Adrenal gland (tissue), 19 donors: ENCODE measurements at places on chromosomes 12 and 14. TPM values are rescaled to one million over a fixed set of nuclear protein-coding genes. Genes with fewer than 3 reads are reported as not detected.

BATF gene
- 4.6 TPM for total RNA-seq

DNA sequence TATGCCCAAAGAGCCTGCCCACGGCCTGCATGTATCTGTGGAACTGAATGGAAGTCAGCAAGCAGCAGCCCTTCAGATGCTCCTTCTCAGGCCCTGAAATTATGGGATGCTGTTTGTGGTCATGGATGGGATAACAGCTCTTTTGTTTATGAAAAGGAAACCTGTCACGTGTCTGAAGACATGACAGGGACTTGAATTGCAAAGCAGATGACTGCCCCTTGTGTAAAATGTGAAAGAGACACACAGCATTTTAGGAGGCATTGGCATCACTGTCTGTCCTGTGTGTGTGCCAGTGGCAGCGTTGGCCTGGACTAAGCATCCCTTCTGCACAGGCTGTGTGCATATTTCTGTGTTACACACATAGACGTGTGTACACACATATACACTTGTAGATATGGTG, 192.1 kb downstream of the VRK1 start:
- no peak overlapping the region for H3K4me3 ChIP-seq
- no peaks in the 10 kb centered on the region for H3K27me3 ChIP-seq
- DNase-seq = no peak
- no peaks in the 10 kb centered on the region for H3K4me1 ChIP-seq
- no peaks in the 10 kb centered on the region for H3K36me3 ChIP-seq

DNA sequence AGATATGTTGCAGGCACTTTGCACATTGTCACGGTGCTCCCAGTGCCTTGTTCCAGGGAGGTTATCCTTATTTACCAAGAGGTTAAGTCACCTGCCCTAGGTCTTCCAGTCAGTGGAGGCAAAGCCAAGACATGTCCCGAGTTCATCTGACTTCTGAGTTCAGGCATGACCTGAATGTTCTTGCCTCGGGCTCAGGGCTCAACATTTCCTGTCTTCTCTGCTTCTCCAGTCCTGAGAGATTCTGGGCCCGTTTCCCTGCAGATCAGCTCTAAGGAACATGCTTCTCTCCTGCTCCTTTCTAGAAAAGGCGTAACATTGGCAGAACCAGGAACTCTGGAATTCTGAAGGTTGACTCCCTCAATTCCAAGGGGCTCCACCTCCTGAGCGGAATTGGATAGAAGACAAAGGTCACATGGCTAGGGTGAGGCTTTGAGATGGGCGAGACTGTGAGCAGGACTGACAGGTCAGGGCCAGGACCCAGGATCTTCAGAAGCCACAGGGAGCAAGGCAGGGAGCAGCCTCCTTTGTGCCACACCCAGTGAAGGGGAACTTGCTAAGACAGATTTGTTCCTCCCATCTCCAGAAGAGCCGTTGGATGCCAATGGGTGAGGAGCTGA, 19.9 kb downstream of the BDKRB2 start:
- H3K27me3 ChIP-seq = no peaks in the 10 kb centered on the region
- no peak for DNase-seq
- H3K36me3 ChIP-seq = no peaks in the 10 kb centered on the region
- H3K4me1 ChIP-seq = no peaks in the 10 kb centered on the region
- no peak overlapping the region for H3K4me3 ChIP-seq

- no peaks in the 10 kb centered on the region for H3K36me3 ChIP-seq
- H3K27ac ChIP-seq = no peak overlapping the region
- no peaks in the 10 kb centered on the region for H3K4me1 ChIP-seq
- H3K27me3 ChIP-seq = no peaks in the 10 kb centered on the region
- no peak overlapping the region for H3K4me3 ChIP-seq
These were observed 67.6 kb downstream of the RALGAPA1 start for GRCh38 chr14:35741345-35742031.

GRCh38 chr14:37900561-37900960, 305.1 kb downstream of the TTC6 start:
- DNase-seq = no peak
- H3K4me3 ChIP-seq = no peak overlapping the region
- no peaks in the 10 kb centered on the region for H3K27me3 ChIP-seq

KRT72 gene
- not detected for total RNA-seq

DNA sequence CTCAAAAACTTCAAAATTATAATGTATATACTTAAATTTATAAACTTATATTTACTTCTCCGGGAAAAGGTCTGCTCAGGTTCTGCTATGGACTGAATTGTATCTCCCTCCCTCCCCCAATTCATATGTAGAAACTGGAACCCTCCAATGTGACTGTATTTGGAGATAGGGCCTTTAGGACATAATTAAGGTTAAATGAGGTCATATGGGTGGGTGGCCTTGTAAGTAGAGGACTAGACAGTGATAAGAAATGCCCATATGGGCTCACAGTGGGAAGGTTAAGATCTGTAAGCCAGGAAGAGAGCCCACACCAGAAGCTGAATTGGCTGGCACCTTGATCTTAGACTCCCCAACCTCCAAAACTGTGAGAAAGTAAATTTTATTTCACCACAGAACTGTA, 84.5 kb downstream of the TAOK3 start:
- H3K27me3 ChIP-seq = no peaks in the 10 kb centered on the region
- peaks cover 8% of the 10 kb centered on the region for H3K4me1 ChIP-seq
- DNase-seq = no peak

DNA sequence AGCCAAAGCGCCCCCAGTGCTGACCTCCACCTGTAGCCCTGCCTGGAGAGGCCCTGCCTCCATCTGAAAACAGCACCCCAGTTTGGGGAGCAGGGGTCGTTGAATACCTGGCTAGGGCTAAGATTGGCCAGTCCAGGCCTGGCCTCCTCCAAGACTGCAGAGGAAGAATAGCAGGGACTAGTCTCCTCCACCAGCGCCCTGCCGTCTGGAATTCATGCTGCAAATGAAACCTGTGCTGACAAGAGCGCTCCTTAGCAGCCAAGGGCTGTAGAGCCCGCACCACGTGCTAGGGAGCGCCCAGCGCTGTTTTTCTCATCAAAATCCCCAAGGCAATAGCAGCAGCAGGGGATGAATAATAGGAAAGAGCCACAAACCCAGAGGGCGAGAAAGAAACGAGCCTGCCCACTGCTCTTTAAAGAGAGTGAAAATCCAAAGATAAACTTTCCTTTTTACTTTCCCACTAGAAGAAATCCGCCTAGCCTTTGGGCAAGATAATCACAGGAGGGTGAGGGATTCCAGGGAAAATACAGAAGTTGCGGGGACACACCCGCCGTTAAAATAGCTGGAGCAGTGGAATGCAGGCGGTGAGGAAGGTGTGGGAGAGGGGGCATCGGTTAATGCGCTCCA, 3.3 kb downstream of the COL2A1 start:
- H3K27ac ChIP-seq = no peak overlapping the region
- peaks cover 46% of the 10 kb centered on the region for H3K27me3 ChIP-seq
- H3K4me1 ChIP-seq = peaks cover 21% of the 10 kb centered on the region
- no peak overlapping the region for H3K4me3 ChIP-seq
- H3K36me3 ChIP-seq = no peaks in the 10 kb centered on the region
